ENCODE measurements at places on chromosomes 7 and 10. TPM values are rescaled to one million over a fixed set of nuclear protein-coding genes. Genes with fewer than 3 reads are reported as not detected.
A peak's percentile ranks its signal among the peaks of the same experiment; 100 is the strongest.

The UPK3B gene
- 4.0 TPM for total RNA-seq

The CXCL12 gene
- total RNA-seq, result 401 TPM

The ZNF853 gene
- total RNA-seq, result 4.5 TPM

DNA sequence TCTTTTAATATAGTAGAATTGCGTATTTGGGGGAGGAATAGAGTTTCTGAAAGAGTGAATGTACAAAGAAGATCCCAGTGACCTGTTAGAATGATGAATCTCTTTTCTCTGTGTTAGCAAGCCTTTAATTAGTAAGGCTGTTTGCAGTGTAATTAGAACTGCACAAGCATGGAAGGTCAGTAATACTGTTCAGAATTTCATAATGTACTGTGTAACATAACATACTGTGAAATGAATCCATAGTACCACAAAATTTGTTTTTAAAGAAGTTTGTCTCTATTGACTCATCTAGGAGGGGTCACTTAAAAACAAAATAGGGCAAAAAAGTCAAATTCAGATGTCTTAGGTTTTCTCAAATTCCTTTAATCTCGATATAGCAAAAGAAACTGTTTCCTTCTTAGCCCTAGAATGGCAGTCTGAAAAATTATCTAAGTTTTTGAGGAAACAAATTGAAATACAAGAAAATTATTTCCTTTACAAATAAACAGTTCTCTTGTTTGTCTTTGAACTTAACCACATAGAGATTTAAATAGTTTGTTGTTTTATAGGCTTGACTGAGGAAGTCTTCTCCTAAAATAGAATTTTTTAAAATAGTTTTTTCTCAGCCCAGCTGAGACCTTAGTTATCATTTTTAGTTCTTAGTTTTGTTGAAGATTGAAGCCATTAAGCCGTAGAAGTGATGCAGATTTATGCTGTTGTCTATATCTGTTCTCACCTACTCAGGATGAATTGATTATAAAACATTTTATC lies 12.5 kb downstream of the ADK start:
- H3K36me3 ChIP-seq, result no peaks in the 10 kb centered on the region
- H3K4me1 ChIP-seq, result peaks cover 65% of the 10 kb centered on the region
- H3K27me3 ChIP-seq, result no peaks in the 10 kb centered on the region
- no peak for DNase-seq
- H3K27ac ChIP-seq, result no peak overlapping the region

GRCh38 chr10:126061526-126061925 lies 165.2 kb downstream of the FANK1 start:
- H3K4me1 ChIP-seq, result no peaks in the 10 kb centered on the region
- H3K27me3 ChIP-seq, result peaks cover 44% of the 10 kb centered on the region
- no peak overlapping the region for H3K4me3 ChIP-seq
- no peak for DNase-seq
- no peaks in the 10 kb centered on the region for H3K36me3 ChIP-seq

GRCh38 chr7:26006426-26006825 lies 145.6 kb upstream of the NFE2L3 start:
- no peak overlapping the region for H3K27ac ChIP-seq
- no peak for DNase-seq
- H3K4me3 ChIP-seq, result no peak overlapping the region

DNA sequence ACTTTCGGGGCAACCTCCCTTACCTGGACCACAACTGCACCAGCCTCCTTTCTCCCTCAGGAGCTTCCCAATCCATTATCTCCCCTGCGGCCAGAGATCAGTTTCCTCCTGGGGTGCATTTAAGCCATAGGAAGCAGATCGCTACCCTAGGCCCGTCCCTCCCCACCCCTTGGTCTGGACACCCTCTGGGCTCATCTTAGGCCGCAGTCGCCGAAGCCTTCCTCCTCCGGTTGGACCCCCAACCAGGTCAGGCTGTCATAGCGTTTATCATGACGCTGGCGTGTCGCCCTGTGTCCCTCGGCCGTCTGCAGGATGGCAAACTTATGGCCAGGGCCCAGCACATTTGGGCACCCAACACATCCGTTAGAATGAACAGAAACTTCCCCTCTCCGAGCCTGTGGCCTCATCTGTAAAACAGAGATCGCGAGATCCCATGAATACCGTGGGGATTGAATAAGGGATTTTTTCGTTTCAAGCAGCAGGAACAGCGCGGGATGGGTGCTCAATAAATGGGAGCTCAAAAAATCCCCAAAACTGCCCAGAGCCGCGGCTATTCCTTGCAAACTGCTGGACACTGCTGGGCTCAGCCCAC lies 669 bp upstream of the AP5Z1 start:
- DNase-seq, result peak; percentile 90
- peaks cover 30% of the 10 kb centered on the region for H3K4me1 ChIP-seq
- H3K27me3 ChIP-seq, result no peaks in the 10 kb centered on the region
- peak overlapping the region; percentile 97 for H3K27ac ChIP-seq
- H3K36me3 ChIP-seq, result peaks cover 2% of the 10 kb centered on the region

GRCh38 chr10:45302573-45302972 lies 12.8 kb downstream of the OR13A1 start:
- no peak for DNase-seq
- no peaks in the 10 kb centered on the region for H3K36me3 ChIP-seq
- no peak overlapping the region for H3K27ac ChIP-seq
- H3K27me3 ChIP-seq, result no peaks in the 10 kb centered on the region
- H3K4me1 ChIP-seq, result no peaks in the 10 kb centered on the region

DNA sequence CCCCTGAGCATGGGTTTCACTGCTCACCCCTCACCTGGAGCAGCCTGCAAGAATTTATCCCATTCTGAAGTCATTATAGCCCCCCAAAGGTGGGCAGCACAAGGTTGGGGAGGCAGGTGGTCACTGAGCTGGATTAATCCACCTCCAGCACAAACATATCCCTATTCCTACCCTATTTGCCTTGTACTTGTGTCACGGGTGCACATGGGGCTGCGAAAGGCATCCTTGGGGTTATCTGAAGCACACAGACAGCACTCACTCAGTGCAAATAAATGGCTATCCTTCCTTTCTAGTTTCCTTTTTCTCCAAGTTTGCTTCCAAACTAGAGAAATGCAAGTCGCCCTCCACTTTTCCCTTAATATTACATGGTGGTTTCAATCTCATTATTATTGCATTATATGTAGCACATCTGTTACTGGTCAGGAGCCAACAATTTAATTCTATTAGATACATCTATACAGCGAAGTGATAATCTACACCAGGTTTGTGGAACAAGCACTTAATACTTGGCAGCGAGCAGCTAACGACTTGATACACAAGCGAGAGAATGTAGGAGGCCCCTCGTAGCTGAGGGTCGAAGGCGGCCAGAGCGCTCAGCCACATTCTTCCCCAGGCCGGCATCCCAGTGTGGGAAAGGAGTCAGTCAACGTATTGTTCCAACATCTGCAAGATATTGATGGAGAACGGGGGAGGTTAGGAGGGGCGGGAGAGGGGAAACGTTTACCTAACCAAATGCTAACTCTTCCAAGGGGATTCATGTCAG lies 121.3 kb upstream of the HABP2 start:
- no peaks in the 10 kb centered on the region for H3K27me3 ChIP-seq
- H3K4me1 ChIP-seq, result no peaks in the 10 kb centered on the region
- H3K36me3 ChIP-seq, result no peaks in the 10 kb centered on the region
- no peak overlapping the region for H3K4me3 ChIP-seq
- no peak overlapping the region for H3K27ac ChIP-seq

DNA sequence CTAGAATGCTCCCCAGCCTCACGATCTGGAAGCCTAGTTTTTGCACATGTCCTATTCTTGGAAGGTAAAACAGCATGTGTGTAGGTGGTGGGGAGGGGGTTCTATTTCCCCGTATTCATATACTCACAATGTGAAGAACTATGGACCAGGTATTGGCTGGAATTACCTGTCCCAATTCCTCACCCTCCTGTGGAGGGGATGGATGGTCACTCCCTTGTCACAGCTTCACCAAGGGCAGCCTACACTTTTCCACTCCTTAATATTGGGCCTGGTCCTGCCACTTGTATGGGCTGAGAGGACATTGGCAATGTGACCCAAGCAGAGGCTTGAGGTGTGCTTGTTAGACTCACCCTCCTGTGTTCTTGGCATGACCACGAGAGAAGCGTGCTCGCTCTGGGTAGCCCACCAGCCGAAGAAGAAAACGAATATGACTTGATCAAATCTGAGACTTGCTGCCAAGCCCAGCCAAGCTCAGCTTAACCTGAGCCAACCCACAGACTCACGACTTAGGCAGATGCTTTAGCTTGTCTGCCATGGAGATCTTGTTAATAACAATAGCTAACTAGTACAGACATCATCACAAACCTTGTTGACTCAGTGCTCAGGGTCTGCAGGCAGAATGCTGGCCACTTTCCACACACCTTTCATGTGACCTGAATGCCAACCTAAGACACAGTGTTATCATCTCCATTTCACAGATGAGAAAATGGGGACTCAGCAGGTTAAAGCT lies 17.2 kb downstream of the ZNF488 start:
- no peak overlapping the region for H3K4me3 ChIP-seq
- peak; percentile 39 for DNase-seq
- no peak overlapping the region for H3K27ac ChIP-seq
- H3K27me3 ChIP-seq, result no peaks in the 10 kb centered on the region

- H3K4me3 ChIP-seq, result no peak overlapping the region
- no peak for DNase-seq
- H3K27me3 ChIP-seq, result no peaks in the 10 kb centered on the region
- H3K36me3 ChIP-seq, result no peaks in the 10 kb centered on the region
- H3K4me1 ChIP-seq, result no peaks in the 10 kb centered on the region
- H3K27ac ChIP-seq, result no peak overlapping the region
Measured at GRCh38 chr10:90162271-90162853, 461.0 kb downstream of the KIF20B start.

GRCh38 chr10:119335671-119336353 lies 128.4 kb downstream of the GRK5 start:
- H3K27me3 ChIP-seq, result no peaks in the 10 kb centered on the region
- no peak overlapping the region for H3K4me3 ChIP-seq
- peak overlapping the region; percentile 59 for H3K27ac ChIP-seq
- peak; percentile 64 for DNase-seq
- peaks cover 10% of the 10 kb centered on the region for H3K4me1 ChIP-seq

DNA sequence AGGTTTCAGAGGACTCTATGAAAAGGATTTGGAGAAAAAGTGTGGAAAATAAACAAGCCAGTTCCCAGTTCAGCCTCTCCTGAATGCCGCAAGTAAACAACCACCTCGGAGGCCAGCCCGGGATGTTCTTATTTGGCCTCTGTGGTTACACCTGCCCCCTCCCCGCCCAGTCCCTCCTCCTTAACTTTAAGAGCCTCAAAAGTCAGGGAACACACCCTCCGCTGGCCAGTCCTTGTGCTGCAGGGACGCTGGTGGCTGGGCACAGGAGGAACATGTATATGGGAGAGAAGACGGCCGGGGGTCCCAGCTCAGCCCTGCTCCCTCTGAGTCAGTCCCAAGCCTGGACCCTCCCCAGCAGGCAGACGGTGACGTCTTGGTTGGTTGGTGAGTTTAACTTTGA lies 6.1 kb downstream of the CHST3 start:
- no peak overlapping the region for H3K4me3 ChIP-seq
- H3K4me1 ChIP-seq, result peaks cover 30% of the 10 kb centered on the region
- no peaks in the 10 kb centered on the region for H3K36me3 ChIP-seq
- DNase-seq, result peak; percentile 51
- peaks cover 1% of the 10 kb centered on the region for H3K27me3 ChIP-seq

DNA sequence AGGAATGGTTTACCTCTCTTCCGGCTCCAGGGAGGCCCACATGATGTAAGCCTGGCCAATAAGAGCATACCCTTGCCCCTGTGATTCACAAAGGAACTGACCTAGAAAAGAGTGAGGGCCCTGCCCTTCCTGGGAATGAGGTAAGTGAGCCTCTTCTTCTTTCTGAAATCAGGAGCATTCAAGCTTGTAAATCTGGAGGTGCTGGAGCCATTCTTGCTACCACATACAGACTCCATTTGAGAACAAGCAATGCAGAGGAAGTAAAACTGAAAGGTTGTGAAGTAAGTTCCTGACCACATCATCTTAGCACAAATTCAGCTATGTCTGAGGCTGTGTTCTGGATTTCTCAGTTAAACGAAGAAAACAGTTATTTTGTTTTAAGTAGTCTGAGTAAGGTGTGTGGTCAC lies 132.2 kb downstream of the CD36 start:
- no peak overlapping the region for H3K4me3 ChIP-seq
- H3K27ac ChIP-seq, result peak overlapping the region; percentile 43
- no peaks in the 10 kb centered on the region for H3K27me3 ChIP-seq
- peaks cover 8% of the 10 kb centered on the region for H3K4me1 ChIP-seq

DNA sequence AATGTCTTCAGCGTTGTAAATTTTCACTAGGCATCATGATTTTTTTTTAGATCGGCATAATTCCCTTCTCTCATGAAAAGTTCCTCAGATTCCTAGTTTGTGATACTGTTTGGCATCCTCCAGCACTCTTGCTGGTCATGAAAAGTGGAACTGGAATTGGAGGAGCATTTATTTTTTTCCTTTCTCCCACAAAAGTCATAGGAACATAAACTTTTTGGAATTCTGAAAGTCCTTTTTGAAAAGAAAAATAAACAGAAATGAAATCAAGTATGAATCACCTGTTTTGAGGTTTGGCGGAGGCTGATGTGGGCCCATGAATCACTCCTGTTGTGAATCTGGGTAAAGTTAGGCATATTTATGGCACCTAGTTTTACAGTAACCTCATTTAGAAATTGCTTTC lies 17.7 kb downstream of the CACNB2 start:
- H3K27me3 ChIP-seq, result no peaks in the 10 kb centered on the region
- no peak overlapping the region for H3K4me3 ChIP-seq
- no peaks in the 10 kb centered on the region for H3K36me3 ChIP-seq
- no peak for DNase-seq

DNA sequence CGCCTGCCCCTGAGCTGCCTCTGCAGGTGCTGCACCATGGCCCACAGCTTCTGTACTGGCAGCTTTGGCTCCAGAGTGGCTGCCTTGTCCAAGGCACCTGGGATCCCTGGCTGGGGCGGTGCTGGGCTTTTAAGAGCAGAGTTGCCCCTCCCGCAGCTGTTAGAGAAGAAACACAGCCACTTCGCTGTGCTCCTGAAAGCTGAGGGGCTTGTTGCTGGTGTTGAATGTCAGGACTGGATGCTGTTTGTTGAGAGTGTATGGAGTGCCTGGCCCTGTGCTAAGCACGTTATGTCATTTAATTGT lies 6.2 kb downstream of the FAM241B start:
- peaks cover under 1% of the 10 kb centered on the region for H3K4me1 ChIP-seq
- no peaks in the 10 kb centered on the region for H3K27me3 ChIP-seq
- no peak overlapping the region for H3K27ac ChIP-seq
- no peak overlapping the region for H3K4me3 ChIP-seq
- DNase-seq, result peak; percentile 59

GRCh38 chr7:98613601-98614425 lies 3.3 kb upstream of the NPTX2 start:
- H3K4me3 ChIP-seq, result no peak overlapping the region
- H3K36me3 ChIP-seq, result no peaks in the 10 kb centered on the region
- no peak for DNase-seq
- peaks cover 20% of the 10 kb centered on the region for H3K4me1 ChIP-seq
